ENCODE measurements at places on chromosomes 2 and 18. TPM values are rescaled to one million over a fixed set of nuclear protein-coding genes. Genes with fewer than 3 reads are reported as not detected.

IL1RL1 gene
- total RNA-seq, result not detected

REG3A gene
- total RNA-seq, result not detected

DNA sequence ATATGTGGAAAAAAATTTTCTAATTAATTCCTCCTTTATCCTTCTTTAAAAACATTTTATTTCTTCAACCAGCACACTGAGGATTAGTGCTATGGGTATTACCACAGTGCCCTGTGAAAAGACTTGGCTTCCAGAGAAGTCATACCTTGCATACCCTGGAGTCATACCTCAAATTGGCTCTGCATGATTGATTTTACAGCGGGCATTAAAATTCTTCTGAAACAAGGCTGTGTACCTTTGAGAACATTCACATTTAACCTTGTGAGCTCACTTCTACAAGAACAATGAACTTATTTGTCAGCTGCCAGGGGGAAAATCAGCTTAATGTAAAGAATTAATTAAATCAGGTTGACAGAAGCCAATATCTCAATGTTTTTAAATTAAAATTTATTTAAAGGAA is 44.6 kb downstream of the SLC35F5 start:
- no peaks in the 10 kb centered on the region for H3K4me1 ChIP-seq
- no peak for DNase-seq
- no peak overlapping the region for H3K4me3 ChIP-seq
- H3K27ac ChIP-seq, result no peak overlapping the region
- H3K27me3 ChIP-seq, result no peaks in the 10 kb centered on the region

DNA sequence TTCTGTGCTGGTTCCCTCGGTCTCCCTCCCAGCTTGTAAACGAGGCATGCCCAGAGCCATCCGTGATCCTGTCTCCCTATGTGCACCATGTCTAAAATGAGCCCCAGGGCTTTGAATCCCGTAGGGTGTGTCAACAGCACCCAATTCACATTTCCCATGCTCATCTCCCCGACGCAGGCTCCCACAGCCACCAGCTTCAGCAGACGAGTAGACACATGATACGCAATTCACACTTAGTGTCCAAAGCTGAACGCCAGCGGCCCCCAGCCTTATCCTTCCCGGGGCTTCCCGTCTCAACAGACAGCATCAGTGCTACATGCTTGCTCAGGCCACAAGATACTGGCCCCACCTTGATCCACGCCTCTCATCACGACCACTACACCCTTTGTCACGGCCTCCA is 88.1 kb downstream of the EIPR1 start:
- H3K27ac ChIP-seq, result no peak overlapping the region
- no peaks in the 10 kb centered on the region for H3K4me1 ChIP-seq
- no peak overlapping the region for H3K4me3 ChIP-seq
- H3K36me3 ChIP-seq, result peaks cover 7% of the 10 kb centered on the region

GRCh38 chr2:234679741-234680687 is 183.1 kb upstream of the ARL4C start:
- H3K36me3 ChIP-seq, result peaks cover 24% of the 10 kb centered on the region
- peaks cover 17% of the 10 kb centered on the region for H3K4me1 ChIP-seq
- no peaks in the 10 kb centered on the region for H3K27me3 ChIP-seq
- H3K4me3 ChIP-seq, result no peak overlapping the region
- DNase-seq, result no peak
- no peak overlapping the region for H3K27ac ChIP-seq

HSPE1 gene
- total RNA-seq, result 347 TPM
